CD4-positive, alpha-beta T cell treated with Interleukin-17A for 4 hours (primary cell): ENCODE measurements at places on chromosomes 4 and X.

- DNase-seq = no peak
These were observed 116.8 kb downstream of the SCD5 start for GRCh38 chr4:82681754-82682153.

DNA sequence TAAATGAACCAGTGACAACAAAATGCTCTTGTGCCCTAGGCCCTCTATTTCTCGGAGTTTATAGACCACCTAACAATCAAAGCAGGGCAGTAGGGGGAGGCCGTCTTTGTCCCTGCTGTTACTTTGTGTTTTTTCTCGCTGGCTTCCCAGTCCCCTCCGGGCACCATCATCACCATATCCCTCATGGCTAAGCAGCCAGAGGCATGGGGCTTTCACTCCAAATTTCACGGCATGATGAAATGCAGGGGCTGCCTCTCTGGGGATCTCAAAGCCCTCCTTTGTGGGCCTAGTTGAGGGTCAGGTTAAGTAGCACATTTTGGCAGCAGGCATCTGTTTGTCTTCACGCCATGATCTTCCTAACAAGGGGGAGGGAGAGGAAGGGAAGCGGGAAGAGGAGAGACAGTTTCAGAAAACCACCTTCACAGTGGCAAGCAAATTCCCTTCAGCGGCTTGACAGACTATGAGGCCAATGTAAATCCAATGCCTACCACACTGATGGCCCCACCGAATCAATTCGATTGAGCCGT lies 91.9 kb downstream of the ANOS1 start:
- no peak for DNase-seq

DNA sequence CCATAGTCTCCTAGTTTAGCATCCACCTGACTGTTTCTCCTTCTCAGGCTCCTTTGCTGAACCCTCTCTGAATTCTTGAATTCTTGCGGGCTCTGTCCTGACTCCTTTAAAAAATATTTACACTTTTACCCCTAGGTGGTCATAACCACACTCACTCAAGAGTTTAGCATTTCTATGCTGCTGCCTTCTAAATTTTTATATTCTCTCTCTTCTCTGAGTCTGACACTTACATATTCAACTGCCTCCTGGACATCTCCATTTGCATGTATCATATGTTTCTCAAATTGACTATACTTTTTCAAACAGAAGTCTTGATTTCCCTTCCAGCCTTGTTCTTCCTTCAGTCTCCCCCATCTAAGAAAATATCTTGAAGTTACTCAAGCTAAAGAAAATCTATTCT lies 31.6 kb downstream of the ARL9 start:
- no peak for DNase-seq

GRCh38 chr4:188986271-188986689 lies 847.0 kb downstream of the TRIML1 start:
- DNase-seq = no peak

DNA sequence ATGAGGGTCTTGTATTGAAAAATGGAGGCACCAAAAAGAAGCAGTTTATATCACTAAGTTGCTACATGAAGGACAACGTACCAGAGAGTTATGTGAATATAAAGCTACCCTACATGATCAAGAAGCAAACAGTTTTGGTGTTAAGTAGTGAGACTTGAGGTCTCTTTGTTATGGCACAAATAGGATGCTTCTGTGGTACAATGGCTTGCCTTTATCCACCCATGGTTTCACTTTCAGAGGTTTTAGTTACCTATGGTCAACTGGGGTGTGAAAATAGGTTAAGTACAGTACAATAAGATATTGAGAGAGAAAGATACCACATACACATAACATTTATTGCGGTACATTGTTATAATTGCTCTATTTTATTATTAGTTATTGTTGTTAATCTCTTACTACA lies 229.2 kb upstream of the SLIT2 start:
- no peak for DNase-seq

DNA sequence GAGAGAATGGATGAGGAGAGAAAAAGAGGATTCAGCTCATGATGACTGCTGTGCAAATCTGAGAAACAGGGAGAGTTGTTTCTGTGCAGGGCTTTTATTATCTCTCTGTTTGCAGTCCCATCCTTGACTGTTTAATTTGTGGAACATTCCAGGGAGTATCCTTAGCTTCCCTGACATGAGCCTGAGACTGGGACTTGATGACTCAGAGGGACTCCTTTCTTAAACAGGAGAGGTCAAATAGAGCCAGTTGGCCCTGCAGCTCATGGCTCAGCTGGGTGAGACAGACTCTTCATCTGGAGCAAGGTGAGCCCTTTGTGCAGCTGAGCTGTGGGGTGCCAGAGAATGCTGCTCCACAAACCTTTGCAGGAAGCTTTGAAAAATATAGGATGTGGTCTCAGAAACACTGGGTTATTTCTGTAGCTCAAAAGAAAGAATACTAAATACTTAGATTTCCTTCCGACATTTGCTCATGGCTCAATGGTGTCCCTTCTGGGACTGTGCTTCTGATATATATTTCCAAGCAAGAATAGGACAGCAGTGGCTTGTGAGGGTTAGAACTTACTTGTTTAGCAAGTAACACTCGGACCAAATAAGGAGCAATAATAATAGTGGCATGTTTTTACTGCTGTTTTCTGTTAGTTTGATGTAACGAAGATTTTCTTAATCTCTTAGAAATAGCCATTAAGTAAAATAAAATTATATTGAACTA lies 14.5 kb downstream of the ARHGAP24 start:
- DNase-seq = no peak

GRCh38 chr4:78863254-78863869 lies 75.9 kb downstream of the PAQR3 start:
- DNase-seq = no peak

DNA sequence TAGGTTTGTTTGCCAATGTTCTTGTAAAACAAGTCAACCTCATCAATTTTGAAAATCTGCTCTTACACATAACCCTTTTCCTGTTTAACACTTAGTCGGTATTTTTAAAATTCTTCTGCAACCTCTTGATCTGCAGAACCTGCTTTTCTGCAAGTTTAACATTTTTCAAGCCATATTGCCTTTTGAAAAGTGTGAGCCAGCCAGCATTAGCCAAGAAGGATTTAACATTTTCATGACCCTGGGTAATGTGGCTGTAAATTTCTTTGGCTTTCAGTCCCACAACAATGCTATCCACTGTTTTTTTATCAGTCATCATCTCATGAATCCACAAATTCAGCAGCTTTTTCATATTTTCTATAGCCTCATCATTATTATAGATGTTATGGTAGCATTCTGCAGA lies 956.5 kb downstream of the FAT4 start:
- DNase-seq = no peak

GRCh38 chrX:38225093-38225492 lies 4.4 kb upstream of the SRPX start:
- no peak for DNase-seq
